ENCODE measurements at places on chromosomes 5 and 9. TPM values are rescaled to one million over a fixed set of nuclear protein-coding genes. Genes with fewer than 3 reads are reported as not detected.

CCDC192 gene
- total RNA-seq = 0.63 TPM

FAT2 gene
- 0.30 TPM for total RNA-seq

DNA sequence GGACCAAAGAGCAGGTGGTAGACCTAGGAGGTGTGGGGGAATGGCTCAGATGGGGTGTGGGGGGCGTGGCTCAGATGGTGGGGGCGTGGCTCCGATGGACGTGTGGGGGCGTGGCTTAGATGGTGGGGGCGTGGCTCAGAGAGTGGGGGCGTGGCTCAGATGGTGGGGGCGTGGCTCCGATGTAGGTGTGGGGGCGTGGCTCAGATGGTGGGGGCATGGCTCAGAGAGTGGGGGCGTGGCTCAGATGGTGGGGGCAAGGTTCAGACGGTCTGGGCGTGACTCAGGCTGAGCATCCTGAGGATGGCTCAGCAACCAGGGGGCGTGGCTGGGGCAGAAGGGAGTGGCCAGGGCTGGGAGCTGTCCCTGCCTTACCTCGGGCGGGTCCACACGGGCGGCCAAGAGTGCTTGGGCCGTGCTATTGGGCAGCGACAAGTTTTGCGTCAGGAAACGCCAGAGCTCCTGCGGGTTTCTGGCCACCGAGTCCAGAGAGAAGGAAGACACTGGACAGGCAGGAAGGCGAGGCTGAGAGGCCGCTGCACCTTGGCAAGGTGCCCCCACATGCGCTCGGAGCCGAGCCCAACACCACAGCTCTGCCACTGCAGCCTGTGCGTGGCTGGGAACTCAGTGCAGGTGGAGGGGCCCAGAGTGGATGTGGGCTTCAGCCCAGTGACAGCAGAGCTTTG is 5.9 kb downstream of the ABCA2 start:
- H3K36me3 ChIP-seq = no peaks in the 10 kb centered on the region
- no peak overlapping the region for H3K27ac ChIP-seq

- no peak overlapping the region for H3K27ac ChIP-seq
- H3K4me1 ChIP-seq = no peaks in the 10 kb centered on the region
- no peak overlapping the region for H3K4me3 ChIP-seq
- H3K36me3 ChIP-seq = no peaks in the 10 kb centered on the region
These were observed 39.5 kb downstream of the ADAMTS12 start for GRCh38 chr5:33852319-33852718.

GGTA1 gene
- total RNA-seq = not detected

- no peak overlapping the region for H3K4me3 ChIP-seq
- no peak overlapping the region for H3K27ac ChIP-seq
- no peak for DNase-seq
These were observed 18.8 kb upstream of the FCN1 start for GRCh38 chr9:134936346-134937163.

DNA sequence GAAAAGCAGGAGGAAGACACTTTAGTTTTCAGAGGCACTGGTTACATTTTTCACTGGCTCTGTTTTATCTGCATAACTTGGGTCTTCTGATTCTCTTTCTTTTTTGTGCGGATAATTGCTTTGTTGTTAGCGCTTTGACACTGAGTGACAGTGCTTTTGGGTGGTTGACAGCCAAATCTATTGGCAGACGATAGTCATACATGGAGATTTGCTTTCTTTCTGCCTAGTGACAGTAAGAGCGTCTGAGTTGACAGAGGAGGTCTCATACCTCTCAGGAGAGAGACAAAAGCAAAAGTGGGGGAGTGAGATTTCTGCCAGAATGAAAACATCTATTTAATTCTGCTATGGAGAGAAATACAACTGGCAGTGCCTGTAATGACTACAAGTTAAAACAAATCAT is 2278.0 kb upstream of the WWC1 start:
- no peak for DNase-seq
- H3K36me3 ChIP-seq = no peaks in the 10 kb centered on the region
- no peak overlapping the region for H3K4me3 ChIP-seq
- H3K27me3 ChIP-seq = no peaks in the 10 kb centered on the region
